ENCODE measurements at places on chromosomes 16 and 17.

GRCh38 chr17:373613-374230, 21.1 kb upstream of the RPH3AL start:
- no peak for DNase-seq

DNA sequence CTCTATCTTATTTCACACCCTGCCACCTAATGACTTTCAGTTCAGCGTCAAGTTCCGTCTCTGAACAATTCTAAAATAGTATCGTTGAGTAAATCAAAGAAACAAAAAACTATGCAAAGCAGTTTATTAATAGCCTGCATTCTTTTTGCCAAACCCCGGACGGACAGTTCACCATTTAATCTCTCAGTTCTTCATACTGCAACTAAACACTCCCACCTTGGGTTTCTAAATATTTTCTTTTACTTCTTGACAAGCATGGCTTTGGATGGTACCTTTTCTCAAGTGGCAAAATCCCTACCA, 1.2 kb downstream of the MYH11 start:
- DNase-seq, result no peak

DNA sequence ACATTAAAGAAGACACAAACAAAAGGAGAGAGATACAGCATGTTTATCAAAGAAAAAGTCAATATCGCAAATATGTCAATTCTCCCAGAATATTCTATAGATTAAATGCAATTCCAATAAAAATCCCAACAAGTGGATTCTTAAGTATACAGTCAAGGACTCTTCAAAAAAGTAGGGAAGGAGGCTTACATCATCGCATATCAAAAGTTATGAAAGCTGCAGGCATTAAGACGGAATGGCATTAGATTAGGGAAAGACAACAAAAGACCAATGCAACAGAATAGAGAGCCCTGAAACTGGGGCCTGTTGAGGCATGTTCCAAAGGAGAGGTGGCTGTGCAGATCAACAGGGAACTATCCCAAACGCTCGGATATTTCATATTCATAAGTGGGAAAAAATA, 76.0 kb downstream of the MARCHF10 start:
- no peak for DNase-seq

GRCh38 chr16:21663889-21664647, at the start of gene OTOA:
Gene OTOA, plus strand, starts transcription at chr16:21663968. Its CDS starts 14,547 bp downstream, at chr16:21678515.
- DNase-seq, result no peak

DNA sequence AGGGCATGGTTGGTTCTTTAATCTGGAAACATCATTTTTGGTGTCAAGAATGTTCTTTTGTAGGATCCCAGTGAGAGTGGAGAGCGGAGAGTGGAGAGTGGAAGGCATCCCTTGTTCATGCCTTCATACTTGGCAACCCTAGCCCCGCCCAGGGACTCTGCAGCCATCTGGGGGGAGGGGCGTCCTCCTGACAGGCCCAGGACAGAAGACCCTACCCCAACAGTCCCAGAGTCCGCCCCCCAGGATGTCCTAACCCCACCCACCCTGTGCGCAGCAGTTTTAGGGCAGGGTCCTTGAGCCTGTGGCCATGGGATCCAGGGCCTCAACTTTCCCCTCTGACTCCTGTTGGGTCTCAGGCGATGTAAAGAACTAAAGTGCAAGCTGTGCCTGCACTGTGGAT, 4.5 kb downstream of the SLC26A11 start:
- no peak for DNase-seq

GRCh38 chr16:57127836-57128235, 35.5 kb downstream of the CPNE2 start:
- DNase-seq, result no peak

DNA sequence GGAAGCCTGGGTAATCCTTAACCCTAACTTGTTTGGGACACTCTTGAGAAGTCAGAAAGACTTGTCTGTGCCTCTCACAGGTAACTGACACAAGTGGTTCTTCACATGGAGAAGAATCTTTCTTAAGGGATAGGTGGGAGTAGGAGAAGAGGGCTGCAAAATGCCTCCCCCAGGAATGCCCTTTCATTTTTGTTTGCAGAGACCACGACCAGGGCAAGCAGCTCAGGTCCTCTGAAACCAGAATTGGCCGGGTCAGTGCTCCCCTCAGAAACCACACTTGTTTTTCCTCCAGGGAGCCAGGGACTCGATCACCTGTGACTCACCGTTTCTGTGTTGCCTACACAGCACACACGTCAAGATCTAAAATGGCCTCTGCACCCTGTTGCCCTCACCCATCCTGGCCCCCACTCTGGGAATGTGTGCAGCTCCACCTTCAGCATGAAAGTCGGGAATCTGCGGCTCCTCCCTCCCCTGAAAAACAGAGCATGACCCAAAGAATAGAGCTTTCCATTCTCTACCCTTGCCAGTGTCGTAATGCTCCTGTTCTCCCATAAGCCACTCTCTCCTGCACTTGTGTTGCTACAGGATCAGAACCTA, 36.1 kb downstream of the HNF1B start:
- DNase-seq, result no peak

DNA sequence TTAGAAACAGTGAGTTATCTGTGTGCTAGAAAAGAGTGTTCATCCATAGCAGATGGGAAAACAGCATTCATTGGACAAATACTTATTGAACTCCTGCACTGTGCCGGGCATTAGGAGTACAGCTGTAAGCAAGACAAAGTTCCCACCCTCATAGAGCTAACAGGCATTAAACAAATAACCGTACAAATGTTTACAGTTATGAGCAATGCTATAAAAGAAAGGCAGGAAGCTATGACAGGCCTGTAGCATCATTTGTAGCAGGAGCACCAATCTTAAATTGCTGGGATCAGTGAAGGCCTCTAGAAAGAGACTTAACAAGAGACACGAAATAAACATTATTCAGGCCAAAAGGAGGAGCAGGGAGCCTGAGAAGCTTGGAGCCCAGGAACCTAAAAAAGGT, 15.6 kb downstream of the SDR42E1 start:
- no peak for DNase-seq

- no peak for DNase-seq
Observed at GRCh38 chr17:49783791-49784190, 4.7 kb upstream of the KAT7 start.

DNA sequence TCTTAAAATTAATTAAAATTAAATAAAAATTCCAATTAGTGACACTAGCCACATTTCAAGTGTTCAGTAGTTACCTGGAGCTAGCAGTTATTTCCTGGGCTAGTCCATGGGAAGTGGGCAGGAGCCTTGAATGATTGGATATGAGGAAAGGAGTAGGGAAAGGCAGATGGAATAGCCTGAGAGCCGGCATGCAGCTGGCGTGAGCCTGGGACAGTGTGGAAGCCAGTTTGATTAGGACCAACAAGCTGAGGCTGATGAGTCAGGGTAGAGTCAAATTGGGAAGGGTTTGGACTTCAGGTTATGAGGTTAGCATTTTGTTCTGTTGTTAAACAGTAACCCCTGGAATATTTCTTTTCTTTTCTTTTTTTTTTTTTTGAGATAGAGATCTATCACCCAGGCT, 15.3 kb upstream of the GNA13 start:
- no peak for DNase-seq

- DNase-seq, result no peak
Observed at GRCh38 chr16:70483426-70483825, 29.0 kb downstream of the FCSK start.

DNA sequence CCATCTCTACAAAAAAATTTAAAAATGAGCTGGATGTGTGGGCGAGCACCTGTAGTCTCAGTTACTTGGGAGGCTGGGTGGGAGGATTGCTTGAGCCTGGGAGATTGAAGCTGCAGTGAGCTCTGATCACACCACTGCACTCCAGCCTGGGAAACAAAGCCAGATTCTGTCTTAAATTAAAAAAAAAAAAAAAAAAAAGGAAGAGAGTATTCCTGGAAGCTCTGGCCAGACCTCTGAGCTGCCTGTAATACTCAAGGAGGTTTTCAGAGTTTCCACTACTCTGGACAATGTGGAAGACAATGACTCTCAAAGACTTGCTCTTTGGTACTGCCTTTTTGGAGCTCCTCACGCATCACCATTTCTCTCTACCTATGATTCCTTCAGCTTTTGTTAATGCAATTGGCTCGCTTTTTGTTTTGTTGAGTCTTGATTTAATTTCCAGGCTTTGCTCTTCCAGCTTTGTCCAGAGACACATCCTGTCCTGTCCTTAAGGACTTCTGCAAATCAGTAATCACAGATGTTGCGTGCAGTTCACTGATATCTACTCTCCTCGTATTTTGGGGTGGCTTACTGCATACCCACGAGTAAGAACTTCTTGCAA, 10.8 kb downstream of the CHD9 start:
- no peak for DNase-seq

DNA sequence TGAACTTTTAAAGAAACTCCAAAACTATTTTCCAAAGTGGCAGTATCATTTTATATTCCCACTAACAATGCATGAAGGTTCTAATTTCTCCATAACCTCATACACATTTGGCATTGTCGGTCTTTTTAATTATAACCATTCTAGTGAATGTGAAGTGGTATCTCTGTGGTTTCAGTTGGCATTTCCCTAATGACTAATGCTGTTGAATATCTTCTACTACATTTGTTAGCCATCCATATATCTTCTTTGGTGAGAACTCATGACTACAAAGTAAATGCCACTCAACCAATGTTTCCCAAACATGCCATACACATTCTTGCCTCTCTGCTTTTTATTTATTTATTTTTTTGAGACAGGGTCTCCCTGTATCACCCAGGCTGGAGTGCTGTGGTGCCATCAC, 31.7 kb upstream of the TAOK1 start:
- DNase-seq, result no peak

DNA sequence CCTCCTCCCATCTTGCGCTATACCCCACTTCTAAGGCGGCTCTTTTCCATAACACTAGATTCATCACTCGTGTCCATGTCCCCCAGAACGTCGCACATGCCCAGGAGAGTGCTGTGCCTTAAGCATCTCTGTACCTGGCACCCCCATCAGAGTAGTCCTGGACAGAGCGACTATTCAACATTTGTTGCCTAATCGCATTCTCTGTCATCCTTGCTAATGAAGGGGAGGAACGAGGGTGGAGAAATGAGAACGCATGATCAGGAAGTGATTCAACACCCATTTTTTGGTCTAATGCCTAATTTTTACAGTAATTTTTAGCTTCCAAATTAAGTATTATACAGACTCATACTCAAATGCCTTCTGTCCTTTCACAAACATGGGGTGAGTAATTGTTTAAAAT, 53.2 kb downstream of the SLC39A11 start:
- DNase-seq, result no peak

- no peak for DNase-seq
Observed at GRCh38 chr16:727291-727977, 528 bp downstream of the HAGHL start.

GRCh38 chr16:22217890-22218730, 12.0 kb downstream of the EEF2K start:
- no peak for DNase-seq

DNA sequence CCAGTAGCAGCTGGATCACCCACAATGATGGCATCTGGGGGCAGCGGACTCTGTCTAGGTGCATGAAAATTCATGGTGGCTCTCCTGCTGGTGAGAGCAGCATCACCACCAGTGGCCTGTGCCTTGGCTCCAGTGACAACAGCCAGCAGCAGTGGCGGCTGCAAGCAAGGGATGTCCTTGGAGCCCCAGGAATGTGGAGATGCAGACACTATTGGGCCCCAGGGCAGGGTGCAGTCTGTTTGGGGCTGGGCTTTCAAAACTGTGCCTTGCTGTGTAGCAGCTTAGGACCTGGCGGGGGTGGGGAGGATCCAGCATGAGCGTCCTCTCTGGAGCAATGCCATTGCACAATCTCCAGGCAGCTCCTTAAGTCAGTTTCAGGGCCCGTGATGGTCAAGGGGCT, 199.7 kb downstream of the CHD9NB start:
- no peak for DNase-seq

DNA sequence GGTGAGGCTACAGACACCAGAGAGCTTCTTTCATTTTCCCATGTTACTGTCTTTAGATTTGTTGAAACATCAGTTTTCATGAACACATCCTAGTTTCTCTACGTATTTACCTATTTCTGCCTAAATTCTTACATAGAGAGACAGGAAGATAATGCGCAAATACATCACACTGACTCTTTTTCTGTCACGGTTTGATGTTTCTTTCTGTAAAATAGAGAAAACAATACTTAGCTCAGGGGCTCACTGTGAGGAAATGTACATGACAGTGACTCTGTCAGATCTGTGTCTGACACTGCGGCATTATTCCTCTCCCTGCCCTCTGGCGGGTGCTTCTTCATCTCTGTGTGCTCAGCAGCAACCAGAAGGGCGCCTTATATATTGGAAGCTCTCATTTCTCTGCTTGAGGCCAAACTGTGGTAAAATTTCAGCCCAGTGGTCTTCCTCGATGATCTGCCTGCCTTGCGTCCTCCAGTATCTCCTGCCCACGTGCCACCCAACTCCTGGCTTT, 264.1 kb downstream of the PHKB start:
- DNase-seq, result no peak

GRCh38 chr17:79466562-79467350, 144.1 kb downstream of the RBFOX3 start:
- no peak for DNase-seq

DNA sequence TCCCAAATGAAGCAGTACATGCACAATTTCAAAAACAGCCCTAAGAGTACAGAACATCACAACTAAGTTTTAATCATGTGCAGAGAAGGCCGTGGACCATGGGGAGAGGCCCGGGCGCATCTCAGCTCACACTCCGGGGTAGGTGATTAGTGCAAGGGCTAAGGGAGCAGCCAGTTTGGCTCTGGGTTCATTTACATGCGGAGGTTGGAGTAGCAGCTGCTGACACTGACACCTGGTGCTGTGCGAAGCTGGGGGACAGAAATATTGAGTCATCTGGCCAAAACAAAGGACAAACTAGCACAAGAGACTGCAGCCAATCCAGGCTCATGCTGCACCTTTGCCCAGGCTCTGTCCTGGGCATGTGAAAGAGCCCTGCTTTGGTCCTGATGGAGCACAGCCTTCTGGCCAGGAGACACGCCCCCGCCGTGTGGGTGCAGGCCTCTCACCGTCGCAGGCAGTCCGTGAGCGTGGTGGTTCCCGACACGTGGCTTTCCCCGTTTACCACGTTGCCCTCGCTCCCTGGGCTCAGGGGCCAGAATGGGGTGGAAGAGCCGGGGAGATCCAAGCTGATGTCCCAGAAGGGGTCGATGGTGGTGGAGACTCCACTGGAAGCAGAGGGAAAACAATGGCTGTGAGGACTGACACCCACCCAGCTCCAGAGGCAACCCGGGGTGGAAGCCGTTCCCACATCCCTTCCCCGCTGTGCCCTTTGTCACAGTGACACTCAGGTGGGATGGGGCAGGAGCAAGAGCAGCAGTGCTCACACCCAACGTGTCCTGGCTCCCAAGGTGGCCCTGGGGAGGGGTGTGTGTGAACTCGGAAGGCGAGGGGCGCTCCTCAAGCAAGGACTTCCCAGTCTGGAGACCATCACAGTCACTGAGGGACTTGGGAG, 31.9 kb downstream of the USP22 start:
- no peak for DNase-seq

Measured in CD4-positive, alpha-beta T cell treated with Interleukin-15 for 4 hours (primary cell).